Activated CD4-positive, alpha-beta T cell treated with anti-CD3 and anti-CD28 coated beads, Interleukin-2, amount 50 U/mL, for 48 hours (primary cell): ENCODE measurements at places on chromosomes 3 and 15.

GRCh38 chr15:59298225-59298853 is 74.3 kb downstream of the MYO1E start:
- DNase-seq = peak; percentile 42

DNA sequence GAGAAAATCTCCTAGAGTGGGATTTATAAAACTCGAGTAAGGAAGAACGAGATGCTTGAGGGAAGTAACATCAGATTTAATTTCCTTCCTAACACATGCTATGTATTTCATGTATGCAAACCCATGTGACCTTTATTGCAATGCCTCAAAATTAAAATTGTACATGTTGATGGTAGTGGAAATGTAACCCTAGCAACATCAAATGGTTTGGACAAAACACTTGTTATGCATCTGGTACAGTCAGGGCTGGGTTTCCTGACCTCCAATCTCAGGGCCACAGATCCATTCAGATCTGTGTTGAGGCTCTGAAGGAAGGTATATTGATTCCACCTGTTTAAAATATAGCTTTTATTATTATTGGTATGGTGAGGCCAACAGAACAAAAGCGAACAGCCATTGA is 246.0 kb downstream of the WNT5A start:
- DNase-seq = no peak

DNA sequence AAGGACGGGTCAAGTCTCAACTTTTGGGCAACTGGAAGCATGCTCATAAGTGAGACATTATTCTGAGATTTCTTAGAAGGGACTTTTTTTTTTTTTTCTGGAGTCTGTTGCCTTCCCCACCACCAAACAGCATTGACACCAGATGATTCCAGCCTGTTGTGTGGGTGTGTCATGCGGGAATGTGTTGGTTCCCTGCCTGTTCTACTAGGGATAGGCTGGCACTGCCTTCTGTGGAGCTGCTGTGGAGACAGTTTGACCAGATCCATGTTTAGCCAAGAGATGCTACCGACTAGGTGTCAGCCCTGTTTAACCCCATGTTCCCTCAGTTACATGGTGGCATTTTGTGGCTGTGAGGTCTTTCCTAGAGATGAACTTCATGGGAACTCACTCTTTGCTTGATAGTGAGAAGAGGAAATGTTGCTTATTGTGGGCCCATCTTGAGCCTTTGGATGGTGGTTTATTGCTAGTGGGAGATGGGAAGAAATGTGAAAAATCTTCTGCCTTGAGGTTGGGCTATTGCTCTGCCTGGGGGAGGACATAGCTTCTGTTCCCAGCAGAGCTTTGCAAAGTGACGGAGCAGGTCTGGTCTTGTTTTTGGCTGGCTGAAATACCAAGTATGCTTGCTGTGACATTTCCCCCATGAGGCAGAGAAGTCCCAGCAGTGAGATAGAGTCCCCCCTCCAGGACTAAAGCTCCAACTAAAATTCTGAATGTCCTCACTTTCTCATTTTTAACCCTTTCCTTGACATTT is 31.3 kb downstream of the TRAK1 start:
- DNase-seq = no peak

DNA sequence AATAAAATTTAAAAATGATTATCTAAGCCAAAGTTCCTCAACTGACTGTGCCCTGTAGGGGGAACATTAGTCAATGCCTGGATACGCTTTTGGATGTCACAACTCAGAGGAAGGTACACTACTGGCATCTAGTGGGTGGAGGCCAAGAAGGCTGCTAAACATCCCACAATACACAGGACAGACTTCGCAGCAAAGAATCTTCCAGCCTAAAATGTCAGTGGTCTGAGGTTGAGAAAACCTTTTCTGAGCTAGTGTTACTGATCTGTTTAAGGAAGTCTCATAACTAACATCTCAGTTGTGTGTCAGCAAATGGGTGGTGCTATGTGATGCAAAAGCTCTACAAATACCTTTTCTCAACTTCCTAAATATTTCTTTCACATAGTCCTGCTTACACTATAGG is 20.9 kb upstream of the LDHAL6B start:
- DNase-seq = no peak

DNA sequence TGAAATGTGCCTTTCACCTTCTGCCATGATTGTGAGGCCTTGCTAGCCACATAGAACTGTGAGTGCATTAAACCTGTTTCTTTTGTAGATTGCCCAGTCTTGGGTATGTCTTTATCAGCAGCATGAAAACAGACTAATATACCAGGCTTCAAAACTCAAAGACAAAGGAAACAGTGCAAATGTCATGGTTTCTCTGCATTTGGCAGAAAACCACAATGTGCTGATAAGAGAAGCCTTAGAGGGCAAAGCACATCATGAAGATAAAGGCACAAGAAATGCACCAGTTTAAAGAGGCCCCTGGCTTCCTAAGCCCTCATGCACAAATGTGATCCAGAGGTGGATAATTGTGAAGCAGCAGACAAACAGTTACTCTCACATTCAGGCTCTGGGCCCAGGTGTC is 259.2 kb downstream of the CPNE4 start:
- no peak for DNase-seq

DNA sequence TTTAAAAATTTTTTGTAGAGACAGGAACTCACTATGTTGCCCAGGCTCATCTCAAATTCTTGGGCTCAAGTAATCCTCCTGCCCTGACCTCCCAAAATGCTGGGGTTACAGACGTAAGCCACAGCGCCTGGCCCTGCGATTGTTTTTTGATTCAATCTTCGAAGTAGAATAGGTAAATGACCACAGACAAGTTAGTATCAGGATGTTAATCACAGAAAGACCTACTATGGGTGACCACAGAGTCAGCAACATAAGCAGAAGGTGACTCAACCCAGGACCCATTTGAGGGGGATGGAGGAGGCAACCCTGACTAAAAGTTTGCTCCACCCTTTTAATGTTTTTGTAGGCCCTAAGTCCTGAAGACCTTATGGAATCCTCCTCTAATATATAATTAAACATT is 10.0 kb upstream of the USP3 start:
- no peak for DNase-seq

GRCh38 chr3:86519819-86520218 is 471.1 kb downstream of the VGLL3 start:
- no peak for DNase-seq
